ENCODE measurements at places on chromosomes 7 and 10. TPM values are rescaled to one million over a fixed set of nuclear protein-coding genes. Genes with fewer than 3 reads are reported as not detected.

Gene POMZP3
- polyA plus RNA-seq = 3.8 TPM

Gene ATG9B
- polyA plus RNA-seq = 0.14 TPM

Gene IKZF1
- polyA plus RNA-seq = 0.01 TPM

Gene SMKR1
- polyA plus RNA-seq = 0.86 TPM

Gene PHTF2
- 15.2 TPM for polyA plus RNA-seq

Gene MBL2
- not detected for polyA plus RNA-seq

Gene SORBS1
- 0.70 TPM for polyA plus RNA-seq

Gene PRF1
- 0.07 TPM for polyA plus RNA-seq

Gene SPDYE9
- not detected for polyA plus RNA-seq

Gene CAV2
- 402 TPM for polyA plus RNA-seq

DNA sequence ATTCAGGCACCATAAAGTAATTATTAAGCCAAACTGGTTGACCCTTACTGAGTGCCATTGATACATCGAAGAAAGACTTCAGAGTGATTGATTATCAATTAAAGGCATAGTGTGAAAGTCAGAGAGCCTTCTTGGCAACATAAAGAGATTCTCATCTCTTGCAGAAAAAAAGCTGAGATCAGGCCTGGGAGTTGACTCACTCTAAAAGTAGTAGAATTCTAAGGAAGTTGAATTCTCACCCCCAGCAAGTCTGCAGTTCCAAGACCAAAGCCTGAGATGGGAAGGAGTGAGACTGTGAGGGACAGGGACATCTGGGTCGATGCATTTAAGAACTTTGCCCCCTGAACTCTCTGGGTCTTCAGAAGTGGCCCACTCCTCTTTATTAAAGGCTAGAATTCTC lies 21.6 kb upstream of the ERCC6 start:
- no peak for DNase-seq

DNA sequence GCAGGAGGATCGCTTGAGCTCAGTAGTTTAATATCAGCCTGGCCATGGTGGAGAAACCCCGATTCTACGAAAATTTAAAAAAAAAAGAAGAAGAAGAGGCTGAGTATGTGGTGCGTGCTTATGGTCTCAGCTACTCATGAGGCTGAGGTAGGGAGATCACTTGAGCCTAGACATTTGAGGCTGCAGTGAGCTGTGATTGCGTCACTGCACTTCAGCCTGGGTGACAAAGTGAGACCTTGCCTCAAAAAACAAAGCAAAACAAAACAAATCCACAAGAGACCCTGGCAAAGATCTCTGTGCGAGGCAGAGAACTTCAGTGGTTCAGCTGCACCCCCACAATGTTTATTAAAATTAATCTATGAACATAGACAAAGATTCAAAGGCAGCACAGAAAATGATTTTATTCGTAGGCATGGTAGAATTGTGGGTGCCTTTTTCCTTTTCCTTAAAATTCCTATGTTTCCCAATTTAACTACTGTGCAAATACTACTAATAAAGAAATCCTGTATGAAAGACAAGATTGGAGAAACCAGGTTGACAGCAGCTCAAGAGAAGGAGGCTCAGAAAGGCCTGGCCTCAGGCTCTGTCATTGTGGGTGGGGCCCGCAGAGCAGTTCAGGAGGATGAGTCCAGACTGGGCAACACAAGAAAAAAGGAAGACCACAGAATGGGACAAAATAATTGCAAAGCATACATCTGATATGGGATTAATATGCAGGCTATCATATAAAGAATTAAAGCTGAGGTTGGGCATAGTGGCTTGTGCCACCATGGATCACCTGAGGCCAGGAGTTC lies 24.5 kb upstream of the PURB start:
- no peak for DNase-seq

DNA sequence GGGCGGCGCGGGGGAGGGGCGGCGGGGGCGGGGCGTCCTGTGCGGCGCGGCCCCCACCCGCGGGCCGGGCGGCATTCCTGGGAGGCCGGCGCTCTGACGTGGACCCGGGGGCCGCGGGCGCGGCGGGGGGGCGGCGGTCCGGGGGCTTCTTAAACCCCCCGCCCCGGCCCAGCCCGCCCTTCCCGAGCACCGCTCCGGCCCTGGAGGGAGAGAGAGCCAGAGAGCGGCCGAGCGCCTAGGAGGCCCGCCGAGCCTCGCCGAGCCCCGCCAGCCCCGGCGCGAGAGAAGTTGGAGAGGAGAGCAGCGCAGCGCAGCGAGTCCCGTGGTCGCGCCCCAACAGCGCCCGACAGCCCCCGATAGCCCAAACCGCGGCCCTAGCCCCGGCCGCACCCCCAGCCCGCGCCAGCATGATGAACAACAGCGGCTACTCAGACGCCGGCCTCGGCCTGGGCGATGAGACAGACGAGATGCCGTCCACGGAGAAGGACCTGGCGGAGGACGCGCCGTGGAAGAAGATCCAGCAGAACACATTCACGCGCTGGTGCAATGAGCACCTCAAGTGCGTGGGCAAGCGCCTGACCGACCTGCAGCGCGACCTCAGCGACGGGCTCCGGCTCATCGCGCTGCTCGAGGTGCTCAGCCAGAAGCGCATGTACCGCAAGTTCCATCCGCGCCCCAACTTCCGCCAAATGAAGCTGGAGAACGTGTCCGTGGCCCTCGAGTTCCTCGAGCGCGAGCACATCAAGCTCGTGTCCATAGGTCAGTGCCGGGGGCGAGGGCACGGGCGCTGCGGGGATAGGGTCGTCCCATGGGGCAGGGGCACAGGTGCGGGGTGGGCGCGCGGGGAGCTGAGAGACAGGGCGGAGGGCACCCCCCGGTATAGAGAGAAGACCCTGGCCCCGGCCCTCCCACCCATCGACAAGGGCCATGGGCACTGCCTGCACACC lies at the start of gene FLNC:
TSS of gene FLNC (plus strand) at position 176 of the 947 bp plus-strand sequence. CDS start at position 408, 232 bp downstream.
- DNase-seq = peak; percentile 19

GRCh38 chr7:27922907-27923641 lies 183.1 kb downstream of the TAX1BP1 start:
- DNase-seq = no peak

DNA sequence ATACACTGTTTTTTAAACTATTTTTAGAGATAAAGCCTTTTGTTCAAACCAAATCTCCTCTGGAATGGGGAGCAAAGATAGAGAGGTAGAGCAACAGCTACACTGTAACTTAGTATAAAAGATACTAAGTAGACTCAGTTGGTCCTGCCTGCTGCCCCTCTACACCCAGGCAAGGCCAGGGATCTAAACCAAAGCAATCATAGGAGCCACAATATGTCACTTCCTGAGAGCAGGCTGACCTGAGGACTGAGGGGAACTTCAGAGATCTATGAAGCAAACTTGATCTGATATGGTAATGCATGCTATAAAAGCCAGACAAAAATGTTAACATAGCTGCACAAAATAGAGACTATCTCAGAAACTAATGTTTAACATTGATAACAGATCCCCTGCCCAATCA lies 7.0 kb upstream of the TRDMT1 start:
- no peak for DNase-seq

DNA sequence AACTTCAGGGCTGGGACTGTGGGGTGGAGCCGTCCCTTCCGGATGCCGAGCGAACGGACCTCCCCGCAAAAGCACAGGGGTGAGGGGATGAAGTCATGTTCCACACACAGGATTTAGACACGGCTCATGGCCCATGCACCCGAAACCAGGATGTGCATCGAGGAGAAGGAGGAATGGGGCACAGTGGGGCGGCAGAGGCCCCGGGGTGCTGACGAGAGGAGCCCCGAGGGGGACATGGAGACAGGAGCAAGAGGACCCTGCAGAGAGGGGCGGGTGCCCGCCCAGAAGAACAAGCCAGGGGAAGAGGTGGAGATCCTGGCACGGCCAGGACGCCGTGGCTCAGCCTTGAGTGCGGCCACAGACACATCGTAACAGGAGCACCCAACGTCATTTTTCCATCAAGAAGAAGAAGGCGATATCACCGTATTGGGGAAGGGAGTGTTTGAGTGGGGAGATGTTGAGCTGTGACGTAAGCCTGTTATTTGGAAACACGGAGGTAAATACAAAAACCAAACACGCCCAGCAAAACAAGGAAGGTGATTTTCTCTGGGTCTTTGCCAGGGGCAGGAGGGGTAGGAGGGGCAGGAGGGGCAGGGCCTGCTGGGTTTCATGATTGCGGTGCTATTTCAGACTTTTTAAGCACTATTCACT lies 25.3 kb upstream of the FOXL3 start:
- no peak for DNase-seq

DNA sequence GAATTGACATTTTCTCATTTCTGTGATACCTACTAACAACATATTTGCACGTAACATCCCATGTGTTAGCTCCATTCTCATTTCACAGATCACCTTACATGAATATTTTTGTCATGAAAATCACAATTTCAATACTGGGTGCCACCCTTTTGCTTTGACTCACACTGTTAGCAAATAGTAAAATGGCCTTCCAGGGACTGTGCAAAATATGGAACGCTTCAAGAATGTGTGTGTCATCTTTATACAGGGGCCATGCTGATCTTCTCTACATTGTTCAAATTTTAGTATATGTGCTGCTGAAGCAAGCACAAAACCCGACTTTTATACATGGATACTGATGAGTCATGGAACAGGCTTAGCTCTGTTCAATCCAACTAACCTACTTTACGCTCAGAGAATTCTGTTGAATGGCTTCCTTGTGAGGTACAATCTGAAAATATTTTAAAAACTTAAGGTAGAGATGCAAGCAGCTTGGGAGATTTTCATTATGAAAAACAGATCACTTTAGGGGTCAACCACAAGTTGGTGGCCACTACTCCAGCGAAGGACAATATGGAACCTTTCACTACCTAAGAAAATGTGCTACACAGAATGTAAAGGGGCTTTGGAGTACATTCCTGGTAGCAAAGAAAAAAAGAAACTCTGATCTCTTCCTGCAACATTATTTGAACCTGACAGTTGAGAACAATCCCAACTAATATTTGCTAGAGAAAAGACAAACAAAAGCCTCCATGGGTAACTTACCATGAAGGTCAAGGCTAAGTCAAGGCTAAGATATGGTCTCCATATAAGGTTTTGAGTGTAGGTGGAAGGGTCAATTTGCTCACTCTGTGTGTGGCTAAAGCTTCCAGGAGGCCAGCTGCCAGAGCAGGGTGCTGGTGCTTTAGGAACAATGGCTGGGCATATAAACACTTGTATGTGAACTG lies 11.9 kb downstream of the ANKRD26 start:
- no peak for DNase-seq

DNA sequence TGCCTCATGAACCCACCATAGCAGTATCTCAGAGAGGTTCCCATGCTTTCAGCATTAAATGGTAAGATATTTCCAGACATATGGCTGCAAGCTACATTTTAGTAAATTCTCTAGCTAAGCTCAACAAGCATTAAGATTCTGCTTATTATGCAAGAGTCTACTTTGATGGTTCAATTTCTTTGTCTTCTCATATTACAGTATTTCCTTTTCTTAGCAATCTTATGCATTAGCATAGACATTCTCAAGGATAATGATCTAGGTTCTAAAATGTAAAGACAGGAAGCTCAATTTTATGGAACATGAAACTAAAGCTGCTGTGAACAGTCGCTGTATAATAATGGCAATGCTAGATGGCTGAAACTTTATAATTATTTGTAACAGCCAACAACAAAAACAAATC lies 39.2 kb downstream of the MEOX2 start:
- DNase-seq = no peak

GRCh38 chr7:134153493-134154136 lies 26.5 kb downstream of the LRGUK start:
- DNase-seq = no peak

DNA sequence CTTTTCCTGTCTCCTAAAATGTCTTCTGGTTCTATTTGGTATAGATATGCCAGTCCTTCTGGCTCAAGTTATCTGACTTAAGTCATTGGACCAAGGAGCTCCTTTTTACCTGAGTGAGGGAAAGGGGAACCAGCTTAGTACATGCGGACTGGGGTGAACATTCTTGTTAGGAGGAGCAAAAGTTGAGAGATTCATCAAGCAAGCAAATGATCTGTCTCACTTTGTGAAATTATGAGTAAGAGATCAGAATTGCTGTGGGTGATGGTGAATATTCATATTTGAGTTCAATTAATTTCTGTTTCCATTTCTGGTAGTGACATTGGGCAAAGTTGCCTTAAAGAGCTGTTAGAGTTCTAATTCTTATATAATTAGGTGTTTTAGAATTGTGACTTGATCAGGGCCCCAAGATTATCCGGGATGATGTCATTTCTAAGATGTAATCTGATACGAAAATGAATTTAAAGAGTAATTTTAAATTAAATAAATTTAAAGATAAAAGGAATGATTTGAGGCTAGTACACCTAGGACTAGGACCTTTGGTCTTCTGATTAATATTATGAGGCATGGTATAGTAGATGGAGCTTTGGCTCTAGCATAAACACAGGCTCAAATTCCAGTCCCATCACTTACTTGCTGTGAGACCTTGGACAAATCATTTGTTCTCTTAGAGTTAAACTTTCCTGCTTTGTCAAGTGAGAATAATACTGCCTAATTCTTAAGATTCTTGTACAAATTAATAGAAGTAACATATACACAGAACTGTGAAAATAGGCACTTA lies 60.4 kb upstream of the STRIP2 start:
- DNase-seq = no peak

- DNase-seq = no peak
Observed at GRCh38 chr7:143181349-143181748, 1.9 kb upstream of the TAS2R39 start.

- no peak for DNase-seq
Observed at GRCh38 chr7:140684066-140684950, 11.6 kb downstream of the ADCK2 start.

- no peak for DNase-seq
Observed at GRCh38 chr7:37738321-37738720, 54.8 kb downstream of the GPR141 start.

DNA sequence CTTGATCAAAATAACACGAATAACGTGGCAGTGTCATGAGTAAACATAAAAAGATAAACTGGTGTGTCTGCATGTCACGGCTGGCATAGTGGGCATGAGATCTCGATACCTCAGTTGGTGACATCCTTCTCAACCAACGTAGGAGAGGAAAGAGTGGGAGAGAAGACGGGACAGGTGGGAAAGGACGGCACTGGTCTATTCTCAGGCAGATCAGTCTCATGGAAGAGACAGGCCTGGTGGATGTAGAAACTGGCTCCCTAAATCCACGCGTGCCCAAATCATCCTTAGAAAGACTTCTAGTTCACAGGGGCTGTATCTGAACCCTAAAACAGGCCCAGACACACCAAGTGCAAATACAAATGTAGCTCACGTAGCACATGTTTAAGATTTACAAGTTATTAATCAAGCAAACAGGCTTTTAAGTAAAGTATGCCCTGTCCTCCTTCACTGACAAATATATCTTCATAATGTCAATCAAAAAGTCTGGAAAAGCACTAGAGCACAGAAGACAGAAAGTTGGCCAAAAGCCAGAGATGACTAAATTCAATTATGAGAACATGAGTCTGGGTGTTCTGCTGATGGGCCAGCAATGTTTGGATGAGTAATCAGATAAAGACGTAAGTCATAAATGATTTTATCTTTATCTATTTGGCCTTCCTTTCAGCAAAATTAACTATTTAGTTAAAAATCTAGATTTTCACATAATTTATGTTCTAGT lies 56.3 kb downstream of the SFMBT2 start:
- DNase-seq = peak; percentile 61
